ENCODE measurements at places on chromosomes 11 and 22.
A peak's percentile ranks its signal among the peaks of the same experiment; 100 is the strongest.

GRCh38 chr11:12085371-12086251 lies 24.8 kb upstream of the MICAL2 start:
- peak; percentile 81 for DNase-seq

- peak; percentile 72 for DNase-seq
Observed at GRCh38 chr22:37559901-37560607, at the start of gene CDC42EP1. Gene CDC42EP1 (plus strand): TSS chr22:37560480. CDS start chr22:37566350, 5,870 bp downstream.

DNA sequence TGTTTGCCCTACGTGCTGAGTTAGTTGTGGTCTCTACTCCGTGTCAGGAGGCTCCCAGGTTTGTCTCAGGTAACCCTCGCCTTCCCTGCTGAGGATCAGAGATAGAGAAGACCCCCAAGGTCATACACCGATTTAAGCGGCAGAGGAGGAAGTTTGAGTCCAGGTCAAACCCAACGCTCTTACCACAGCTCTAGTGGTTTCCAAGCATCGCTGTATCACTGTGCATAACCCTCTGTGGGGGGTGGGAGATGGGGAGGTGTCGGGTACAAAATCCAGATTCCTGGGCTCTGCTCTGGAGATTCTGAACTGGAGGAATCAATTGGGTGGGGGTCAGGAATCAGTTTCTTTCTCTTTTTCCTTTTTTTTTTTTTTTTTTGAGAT lies 627 bp downstream of the DNAJC4 start:
- no peak for DNase-seq

DNA sequence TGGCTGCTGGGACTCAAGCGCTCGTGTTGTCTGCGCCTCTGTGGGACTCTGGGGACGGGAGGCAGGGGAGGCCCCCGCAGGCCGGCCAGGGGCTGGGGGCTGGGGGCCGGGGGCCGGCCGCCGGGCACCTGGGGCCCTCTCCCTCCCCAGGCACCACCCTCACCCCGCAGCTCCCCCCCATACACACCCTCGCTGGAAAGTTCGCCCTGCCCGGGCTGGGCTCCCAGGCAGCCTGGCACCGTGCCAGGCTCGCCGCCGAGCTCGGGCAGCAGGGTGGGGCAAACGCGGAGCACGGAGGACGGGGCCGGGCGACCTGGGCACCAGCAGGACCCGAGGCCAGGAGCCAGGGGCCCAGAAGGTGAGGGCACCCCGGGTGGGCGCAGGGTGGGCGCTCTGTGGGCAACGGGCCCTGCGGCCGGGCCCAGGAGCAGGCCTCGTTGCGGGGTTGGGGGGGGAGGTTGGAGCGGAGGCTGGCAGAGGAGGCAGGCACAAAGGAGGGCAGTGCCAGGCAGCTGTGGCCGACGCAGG lies 76.7 kb upstream of the WNT7B start:
- peak; percentile 65 for DNase-seq

GRCh38 chr11:65429724-65430405 lies 7.3 kb downstream of the NEAT1 start:
- peak; percentile 84 for DNase-seq

Data from EH (cell line).